ENCODE measurements at places on chromosomes 3 and 15.

GRCh38 chr3:85672761-85673160 lies 714.0 kb downstream of the CADM2 start:
- no peak for DNase-seq

- DNase-seq, result peak; percentile 40
Observed at GRCh38 chr3:187066228-187066995, 72.9 kb downstream of the RPL39L start.

GRCh38 chr3:71299160-71299559 lies 284.4 kb downstream of the FOXP1 start:
- DNase-seq, result no peak

- no peak for DNase-seq
Observed at GRCh38 chr3:183823963-183824362, 1.4 kb downstream of the MAP6D1 start.

GRCh38 chr15:30038667-30039523 lies 43.9 kb upstream of the GOLGA8J start:
- no peak for DNase-seq

- peak; percentile 78 for DNase-seq
Observed at GRCh38 chr3:12758025-12758781, 856 bp downstream of the TMEM40 start.

DNA sequence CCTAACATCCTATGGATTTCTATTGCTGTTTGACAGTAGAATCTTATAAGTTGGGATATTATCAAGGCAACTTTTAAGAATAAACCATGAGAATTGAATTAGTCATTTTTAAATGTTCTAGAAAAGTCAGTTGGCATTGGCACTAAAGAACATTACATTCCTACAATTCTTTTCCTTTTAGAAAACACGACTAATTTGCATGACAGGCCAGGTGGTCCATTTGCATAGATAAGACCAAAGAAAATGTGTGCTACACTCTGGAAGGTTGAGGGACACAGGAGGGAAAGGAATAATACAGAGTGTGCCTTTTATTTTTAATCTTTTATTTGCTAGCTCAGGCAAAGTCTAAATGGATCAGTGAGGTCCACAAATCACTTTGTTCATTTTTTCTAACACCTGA lies 962.3 kb downstream of the EPHA3 start:
- DNase-seq, result no peak

DNA sequence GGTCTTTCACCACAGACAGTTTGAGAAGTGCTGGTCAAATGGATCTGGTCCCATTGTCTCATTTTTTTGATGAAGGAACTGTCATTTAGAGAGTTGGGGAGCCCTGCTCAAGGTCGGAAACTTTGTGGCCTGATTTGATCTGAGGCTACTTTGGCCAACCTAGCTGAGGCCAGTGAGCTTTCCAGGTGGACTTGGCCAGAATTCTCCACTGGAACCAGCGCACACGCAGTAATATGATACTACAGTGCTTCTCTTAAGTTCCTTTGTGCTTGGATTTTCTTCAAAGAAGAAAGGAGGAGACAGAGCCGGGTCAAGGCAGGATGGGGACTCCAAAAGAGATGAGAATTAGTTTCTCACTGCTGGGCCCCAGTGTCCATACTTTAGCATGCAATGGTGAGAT lies 50.5 kb downstream of the CCNB2 start:
- no peak for DNase-seq

GRCh38 chr3:29370476-29371420 lies 89.9 kb downstream of the RBMS3 start:
- DNase-seq, result no peak

DNA sequence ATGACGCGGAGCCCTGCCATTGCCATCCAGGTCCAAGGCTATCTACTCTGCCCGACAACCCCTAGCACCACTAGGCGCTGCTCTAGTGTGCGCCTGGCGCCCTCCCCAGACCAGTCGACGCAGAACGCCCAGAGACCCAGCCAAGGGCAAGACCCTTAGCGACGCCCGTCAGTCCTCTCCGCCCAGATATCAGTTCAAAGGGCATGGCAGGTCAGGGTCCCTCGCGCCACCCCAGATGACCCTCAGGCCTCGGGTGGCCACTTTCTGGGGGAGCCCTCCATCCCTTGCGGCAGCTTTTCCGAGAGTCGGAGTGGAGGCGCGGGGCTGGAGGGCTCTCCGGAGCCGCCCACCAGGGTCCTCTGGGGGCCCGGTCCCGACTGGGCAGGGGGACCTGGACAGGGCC lies 371 bp upstream of the CLSTN2 start:
- no peak for DNase-seq

DNA sequence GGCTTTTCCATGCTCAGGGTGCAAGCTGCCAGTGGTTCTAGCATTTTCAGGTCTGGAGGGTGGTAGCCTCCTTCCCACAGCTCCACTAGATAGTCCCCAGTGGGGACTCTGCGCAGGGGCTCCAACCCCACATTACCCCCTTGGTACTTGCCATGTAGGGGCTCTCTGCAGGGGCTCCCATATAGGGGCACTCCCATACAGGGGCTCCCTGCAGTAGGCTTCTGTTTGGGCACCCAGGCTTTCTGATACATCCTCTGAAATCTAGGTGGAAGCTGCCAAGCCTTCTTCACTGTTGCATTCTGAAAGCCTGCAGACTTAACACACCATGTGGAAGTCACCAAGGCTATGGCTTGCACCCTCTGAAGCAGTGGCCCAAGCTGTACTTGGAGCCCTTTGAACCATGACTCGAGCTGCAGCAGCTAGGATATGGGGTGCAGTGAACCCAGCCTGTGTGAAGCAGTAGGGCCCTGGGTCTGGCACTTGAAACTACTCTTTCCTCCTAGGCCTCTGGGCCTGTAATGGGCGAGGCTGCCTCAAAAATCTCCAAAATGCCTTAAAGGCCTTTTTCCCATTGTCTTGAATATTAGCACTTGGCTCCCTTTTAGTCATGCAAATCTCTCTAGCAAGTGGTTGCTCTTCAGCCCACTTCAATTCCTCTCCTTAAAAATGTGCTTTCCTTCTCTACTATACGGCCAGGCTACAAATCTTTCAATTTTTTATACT lies 96.4 kb downstream of the TPRA1 start:
- DNase-seq, result no peak

DNA sequence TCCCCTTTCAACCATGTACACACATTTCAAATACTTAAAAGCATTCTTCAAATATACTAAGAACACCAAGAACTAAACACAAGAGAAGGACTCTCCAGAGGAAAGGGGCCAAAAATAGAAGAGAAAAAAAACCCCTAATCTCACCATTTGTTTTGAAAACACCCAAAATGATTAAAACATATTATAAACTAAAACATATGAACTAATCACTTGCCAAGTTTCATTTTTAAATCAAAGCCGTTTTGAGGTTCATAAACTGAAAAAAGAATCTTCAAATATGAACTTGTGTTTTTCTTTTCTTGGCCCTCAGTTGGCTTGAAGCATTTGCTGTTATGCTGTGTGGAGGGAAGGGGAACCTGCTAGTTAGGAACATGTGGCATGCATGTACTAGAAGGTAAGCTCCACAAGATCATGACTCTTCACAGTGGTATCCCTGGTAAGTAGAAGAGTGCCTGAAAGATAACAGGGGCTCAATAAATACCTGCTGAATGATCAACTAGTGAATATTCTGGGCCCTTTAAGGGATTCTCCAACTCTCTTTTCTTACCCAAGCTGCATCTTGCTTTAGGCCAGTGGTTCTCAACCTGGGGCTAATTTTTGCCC lies 224.5 kb downstream of the TIGIT start:
- DNase-seq, result peak; percentile 37

All from fibroblast of the aortic adventitia (primary cell).